Fibroblast of skin of right quadriceps (primary cell): ENCODE measurements at places on chromosomes 1 and 21.

GRCh38 chr1:54497338-54497737 lies 50.7 kb upstream of the ACOT11 start:
- no peak for DNase-seq

- no peak for DNase-seq
Measured at GRCh38 chr1:204928671-204929486, 58.2 kb downstream of the NFASC start.

GRCh38 chr1:221023482-221023881 lies 144.2 kb downstream of the HLX start:
- no peak for DNase-seq

- DNase-seq, result no peak
Measured at GRCh38 chr1:25804244-25804963, 4.4 kb downstream of the SELENON start.
